ENCODE measurements at places on chromosomes 3 and 15.

DNA sequence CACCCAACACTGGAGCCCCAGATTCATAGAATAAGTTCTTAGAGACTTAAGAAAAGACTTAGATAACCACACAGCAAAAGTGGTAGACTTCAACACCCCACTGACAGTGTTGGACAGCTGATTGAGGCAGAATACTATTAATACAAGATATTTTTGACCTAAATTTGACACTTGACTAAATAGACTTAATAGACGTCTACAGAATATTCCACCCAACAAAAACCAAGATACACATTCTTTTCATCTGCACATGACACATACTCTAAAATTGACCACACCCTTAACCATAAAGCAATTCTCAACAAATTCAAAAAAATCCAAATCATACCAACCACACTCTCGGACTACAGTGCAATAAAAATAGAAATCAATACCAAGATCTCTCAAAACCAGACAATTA lies 179.8 kb upstream of the TPM1 start:
- no peak for DNase-seq
- H3K27ac ChIP-seq = no peak overlapping the region
- H3K4me1 ChIP-seq = no peaks in the 10 kb centered on the region
- H3K4me3 ChIP-seq = no peak overlapping the region
- H3K27me3 ChIP-seq = no peaks in the 10 kb centered on the region

DNA sequence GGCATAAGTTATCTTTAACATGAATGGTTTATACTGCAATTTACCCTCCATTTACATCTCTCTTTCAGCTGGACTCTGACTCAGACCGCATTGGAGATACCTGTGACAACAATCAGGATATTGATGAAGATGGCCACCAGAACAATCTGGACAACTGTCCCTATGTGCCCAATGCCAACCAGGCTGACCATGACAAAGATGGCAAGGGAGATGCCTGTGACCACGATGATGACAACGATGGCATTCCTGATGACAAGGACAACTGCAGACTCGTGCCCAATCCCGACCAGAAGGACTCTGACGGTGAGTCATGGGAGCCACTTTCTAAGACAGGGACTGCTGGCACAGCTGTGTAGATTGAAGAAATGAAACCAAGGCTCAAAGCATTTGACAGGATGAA lies 11.6 kb downstream of the THBS1 start:
- no peak for DNase-seq
- no peak overlapping the region for H3K4me3 ChIP-seq
- no peak overlapping the region for H3K27ac ChIP-seq
- H3K4me1 ChIP-seq = no peaks in the 10 kb centered on the region
- no peaks in the 10 kb centered on the region for H3K27me3 ChIP-seq
- peaks cover 56% of the 10 kb centered on the region for H3K36me3 ChIP-seq

DNA sequence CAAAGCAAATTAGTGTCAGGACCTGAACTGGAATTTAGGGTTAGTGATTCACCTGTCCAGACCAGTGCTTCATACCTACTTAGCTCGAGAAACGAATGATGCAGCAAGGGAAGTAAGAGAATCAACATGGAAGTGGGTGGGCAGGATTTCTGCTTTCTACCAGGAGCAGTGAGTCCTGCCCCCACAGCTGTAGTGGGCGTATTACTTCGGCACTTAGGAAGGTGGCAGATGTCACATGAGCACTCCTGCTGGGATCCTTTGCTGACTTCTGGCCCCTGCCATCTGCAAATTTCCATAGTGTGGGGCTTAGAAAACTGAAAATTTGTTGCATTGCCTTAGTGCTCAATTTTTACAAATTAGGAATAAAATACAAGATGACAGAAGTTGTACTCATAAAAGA lies 31.2 kb downstream of the RYR3 start:
- no peaks in the 10 kb centered on the region for H3K36me3 ChIP-seq
- no peak for DNase-seq
- H3K4me3 ChIP-seq = no peak overlapping the region
- H3K27ac ChIP-seq = no peak overlapping the region

DNA sequence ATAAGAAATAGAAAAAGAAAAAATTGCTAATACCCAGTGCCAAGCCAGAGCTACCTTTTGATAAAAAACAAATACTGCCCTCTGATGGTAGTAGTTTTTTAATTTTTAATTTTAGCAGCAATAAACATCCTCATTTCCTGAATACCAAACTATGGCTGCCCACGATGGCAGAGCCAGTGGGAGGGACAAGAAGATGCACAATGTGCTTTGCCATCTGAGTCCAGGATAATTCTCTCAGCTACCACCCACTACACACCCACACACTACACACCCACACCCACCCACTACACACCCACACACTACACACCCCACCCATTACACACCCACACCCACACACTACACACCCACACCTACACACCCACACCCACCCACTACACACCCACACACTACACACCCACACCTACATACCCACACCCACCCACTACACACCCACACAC lies 17.8 kb downstream of the CEP19 start:
- H3K4me3 ChIP-seq = no peak overlapping the region
- H3K27ac ChIP-seq = no peak overlapping the region
- no peaks in the 10 kb centered on the region for H3K4me1 ChIP-seq
- no peaks in the 10 kb centered on the region for H3K27me3 ChIP-seq

All from right lobe of liver (tissue), 6 donors.